ENCODE measurements at places on chromosomes 12 and 14.

DNA sequence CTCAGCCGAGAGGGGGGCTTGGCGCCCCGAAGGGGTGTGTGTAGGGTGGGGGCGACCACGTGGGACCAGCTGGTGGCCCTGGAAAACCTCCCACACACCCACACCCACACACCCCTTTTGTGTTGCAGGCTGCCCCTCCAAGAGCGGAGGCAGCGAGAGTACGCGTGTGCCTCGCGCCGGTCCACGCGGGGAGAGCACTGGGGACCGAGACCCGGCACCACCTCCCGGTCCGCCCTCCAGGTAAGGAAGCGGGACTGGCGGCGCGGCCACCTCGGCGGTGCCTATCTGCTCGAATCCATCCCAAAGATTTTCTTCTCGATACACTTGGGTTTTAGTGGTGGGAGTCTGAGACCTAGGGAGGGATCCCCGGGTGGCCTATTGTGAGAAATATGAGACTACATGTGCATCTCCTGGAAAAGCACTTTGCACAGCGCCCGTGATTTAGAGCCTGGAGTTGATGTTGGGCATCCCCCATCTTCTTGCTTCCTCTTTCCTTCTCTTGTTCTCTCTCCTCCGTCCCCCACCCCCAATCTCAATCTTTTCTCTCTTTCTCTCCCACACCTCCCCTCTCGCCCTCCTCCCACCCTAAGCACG is 393 bp downstream of the SYT1 start:
- H3K27me3 ChIP-seq: no peaks in the 10 kb centered on the region
- no peaks in the 10 kb centered on the region for H3K4me1 ChIP-seq
- H3K4me3 ChIP-seq: no peak overlapping the region
- no peak overlapping the region for H3K27ac ChIP-seq

GRCh38 chr12:64673490-64674169 is 63.3 kb downstream of the RASSF3 start:
- peak overlapping the region; percentile 69 for H3K4me3 ChIP-seq
- H3K4me1 ChIP-seq: peaks cover 78% of the 10 kb centered on the region
- no peaks in the 10 kb centered on the region for H3K36me3 ChIP-seq
- no peaks in the 10 kb centered on the region for H3K27me3 ChIP-seq
- no peak for DNase-seq
- H3K27ac ChIP-seq: peak overlapping the region; percentile 85

- H3K4me3 ChIP-seq: peak overlapping the region; percentile 78
- H3K27ac ChIP-seq: no peak overlapping the region
- H3K36me3 ChIP-seq: no peaks in the 10 kb centered on the region
- H3K27me3 ChIP-seq: peaks cover 11% of the 10 kb centered on the region
- H3K4me1 ChIP-seq: peaks cover 9% of the 10 kb centered on the region
- no peak for DNase-seq
These were observed 1.1 kb downstream of the TTC8 start for GRCh38 chr14:88825503-88825902.

GRCh38 chr14:21039585-21040369 is 2.4 kb upstream of the RNASE7 start:
- no peaks in the 10 kb centered on the region for H3K4me1 ChIP-seq
- no peak overlapping the region for H3K4me3 ChIP-seq
- no peak overlapping the region for H3K27ac ChIP-seq
- peaks cover 24% of the 10 kb centered on the region for H3K27me3 ChIP-seq
- no peak for DNase-seq

DNA sequence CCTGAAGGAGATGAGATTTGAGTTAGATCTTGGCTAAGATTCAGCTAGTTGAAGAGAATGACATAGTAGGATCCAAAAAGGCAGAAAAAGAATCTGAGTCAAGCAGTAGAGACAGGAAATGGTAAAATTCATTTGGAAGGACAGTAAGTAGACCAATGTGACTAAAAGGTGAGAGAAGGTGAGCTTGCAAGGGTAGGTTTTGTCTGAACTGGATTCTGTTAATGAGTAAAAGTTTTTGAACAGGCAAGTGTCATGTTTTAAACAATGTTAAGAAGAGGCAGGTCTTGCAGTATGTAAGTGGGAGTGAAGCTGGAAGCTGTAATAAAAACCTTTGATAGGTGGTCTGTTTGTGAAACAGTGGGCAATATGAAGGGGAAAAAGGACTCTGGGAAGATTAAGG is 58.6 kb downstream of the ACSS3 start:
- no peaks in the 10 kb centered on the region for H3K36me3 ChIP-seq
- H3K27ac ChIP-seq: no peak overlapping the region
- H3K27me3 ChIP-seq: no peaks in the 10 kb centered on the region

DNA sequence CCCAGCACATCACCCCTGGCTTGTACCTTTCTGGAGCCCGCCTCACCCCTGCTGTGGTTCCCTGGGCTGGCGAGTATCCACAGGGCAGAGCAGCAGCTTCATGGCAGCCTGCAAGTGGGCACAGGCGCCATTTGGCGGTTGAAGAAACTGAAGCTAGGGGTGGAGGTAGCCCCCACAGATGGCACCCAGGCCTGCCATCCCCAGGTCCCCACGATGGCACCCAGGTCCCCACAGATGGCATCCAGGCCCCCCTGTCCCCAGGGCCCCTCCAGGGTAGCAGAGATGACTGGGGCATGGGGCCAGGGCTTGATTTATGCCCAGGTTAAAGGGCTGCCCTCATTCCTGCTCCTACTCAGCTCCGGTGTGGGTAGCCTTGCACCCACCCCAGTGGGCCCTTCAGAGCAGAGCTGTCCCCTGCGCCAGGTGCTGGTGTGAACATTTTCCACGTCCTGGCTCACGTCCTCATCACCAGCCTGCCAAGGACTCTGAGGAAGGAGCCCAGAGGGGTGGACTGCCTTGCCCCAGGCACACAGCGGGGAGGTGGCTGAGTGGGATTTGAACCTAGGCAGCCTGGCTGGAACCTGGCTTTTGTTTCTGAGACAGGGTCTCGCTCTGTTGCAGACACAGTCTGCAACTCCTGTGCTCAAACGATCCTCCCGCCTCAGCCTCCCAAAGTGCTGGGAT is 8.7 kb downstream of the MMP17 start:
- no peak overlapping the region for H3K4me3 ChIP-seq
- no peak overlapping the region for H3K27ac ChIP-seq
- H3K27me3 ChIP-seq: peaks cover 7% of the 10 kb centered on the region
- DNase-seq: no peak
- H3K36me3 ChIP-seq: no peaks in the 10 kb centered on the region

DNA sequence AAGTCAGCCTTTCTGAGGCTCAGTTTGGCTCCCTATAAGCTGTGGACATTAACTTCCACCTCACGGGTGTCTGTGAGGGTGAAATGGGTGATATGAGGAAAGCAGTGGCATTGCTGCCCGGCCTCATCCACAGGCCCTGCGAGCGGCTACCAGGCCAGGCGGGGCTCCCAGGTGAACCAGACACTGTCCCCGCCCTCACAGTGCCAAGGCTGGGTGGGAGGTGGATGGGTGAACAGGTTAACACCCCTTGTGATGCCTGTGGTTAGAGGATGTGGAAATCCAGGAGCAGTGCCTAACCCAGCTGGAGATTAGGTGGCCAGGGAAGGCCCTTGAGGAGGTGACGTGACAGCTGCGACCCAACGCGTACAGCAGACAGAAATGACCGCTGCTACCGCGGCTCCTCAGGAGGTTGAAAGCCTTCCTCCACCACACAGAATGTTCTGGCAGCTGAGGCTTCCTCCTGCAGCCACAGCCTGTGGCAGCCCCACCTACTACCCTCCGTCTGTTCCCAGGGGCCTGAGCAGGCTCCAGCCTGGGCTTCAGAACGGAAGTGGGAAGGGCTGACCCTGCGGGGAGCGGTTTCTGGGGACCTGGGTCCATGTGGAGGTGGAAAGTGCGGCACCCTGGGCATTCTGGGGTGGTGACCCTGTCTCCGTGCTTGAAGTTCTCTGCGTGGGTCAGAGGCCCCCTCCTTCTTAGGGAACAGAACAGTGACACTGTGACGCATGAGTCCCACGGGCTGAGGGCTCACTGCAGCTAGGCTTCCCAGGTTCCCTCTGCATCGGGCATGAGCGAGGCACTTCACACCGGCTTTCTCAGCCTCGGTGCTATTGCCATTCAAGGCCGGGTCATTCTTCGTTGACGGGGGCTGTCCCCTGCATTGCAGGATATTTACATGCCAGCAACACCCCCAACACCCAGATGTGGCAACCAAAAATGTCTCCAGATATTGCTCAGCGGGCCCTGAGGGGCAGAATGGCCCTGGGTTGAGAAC is 9.7 kb downstream of the MMAB start:
- H3K4me3 ChIP-seq: no peak overlapping the region
- no peak for DNase-seq
- no peaks in the 10 kb centered on the region for H3K27me3 ChIP-seq
- no peaks in the 10 kb centered on the region for H3K4me1 ChIP-seq

DNA sequence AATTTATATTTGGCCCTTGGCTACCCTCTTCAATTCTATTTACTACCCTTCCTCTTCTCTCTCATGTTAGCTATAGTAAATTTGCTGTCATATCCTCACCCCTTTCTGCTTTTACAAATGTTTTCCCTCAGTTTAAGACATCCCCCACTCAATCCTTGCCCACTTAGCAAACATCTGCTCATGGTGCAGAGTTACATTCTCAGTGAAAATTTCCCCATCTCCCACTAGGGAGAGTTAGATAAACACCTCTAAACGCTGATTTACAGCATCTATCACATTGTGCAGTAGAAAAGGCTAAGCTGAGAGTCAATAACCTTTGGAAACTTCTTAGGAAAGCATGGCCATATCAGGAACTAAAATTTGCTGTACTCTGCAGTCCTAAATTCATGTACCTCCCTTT is 69.0 kb downstream of the DENND5B start:
- no peak overlapping the region for H3K27ac ChIP-seq
- peaks cover 1% of the 10 kb centered on the region for H3K27me3 ChIP-seq
- no peak overlapping the region for H3K4me3 ChIP-seq
- DNase-seq: no peak

DNA sequence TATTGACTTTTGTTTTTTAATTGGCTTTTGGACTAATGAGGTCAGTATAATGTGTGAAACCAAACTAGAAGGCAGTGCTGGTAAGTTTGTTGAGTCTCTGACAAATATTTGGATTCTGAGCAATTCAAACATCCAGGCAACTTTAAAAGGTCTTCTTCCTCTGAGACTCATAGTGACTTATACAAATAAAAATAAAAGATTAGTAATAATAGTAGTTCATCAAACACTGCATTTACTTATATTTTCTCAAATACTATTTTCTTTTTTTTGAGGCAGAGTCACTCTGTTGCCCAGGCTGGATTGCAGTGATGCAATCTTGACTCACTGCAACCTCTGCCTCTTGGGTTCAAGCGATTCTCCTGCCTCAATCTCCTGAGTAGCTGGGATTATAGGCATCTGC is 337.9 kb downstream of the DAD1 start:
- H3K36me3 ChIP-seq: no peaks in the 10 kb centered on the region
- H3K27ac ChIP-seq: no peak overlapping the region
- peaks cover 29% of the 10 kb centered on the region for H3K27me3 ChIP-seq
- no peak overlapping the region for H3K4me3 ChIP-seq

GRCh38 chr12:62849398-62849797 is 85.6 kb downstream of the PPM1H start:
- H3K4me1 ChIP-seq: no peaks in the 10 kb centered on the region
- H3K36me3 ChIP-seq: no peaks in the 10 kb centered on the region
- no peak for DNase-seq

DNA sequence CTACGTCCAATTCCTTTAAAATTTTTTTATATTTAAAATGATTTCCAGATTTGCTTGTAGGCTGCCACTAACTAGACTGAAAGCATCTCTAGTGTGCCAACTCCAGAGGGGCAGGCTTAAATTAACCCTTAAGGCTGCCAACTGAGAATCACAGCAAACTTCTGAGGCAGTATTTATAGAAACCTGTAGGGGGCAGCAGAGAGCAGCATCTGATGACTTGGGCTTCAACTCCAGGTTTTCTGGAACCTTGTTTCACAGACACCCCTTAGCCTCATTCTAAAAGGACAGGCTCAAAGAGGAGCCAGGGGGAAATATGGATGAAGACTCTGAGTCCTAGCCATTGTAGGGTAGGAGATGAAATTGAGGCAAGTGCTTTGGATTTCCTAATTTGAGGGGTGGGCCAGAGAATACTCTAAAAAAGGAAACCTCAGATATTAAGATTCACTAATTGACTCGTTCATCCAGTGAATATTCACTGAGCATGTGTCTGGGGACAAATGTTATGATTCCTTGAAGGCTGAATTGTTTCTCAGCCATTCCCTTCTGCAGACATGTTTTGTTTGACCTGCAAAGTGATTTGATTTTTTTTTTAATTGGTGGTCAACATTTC is 63.3 kb upstream of the HSPB8 start:
- H3K27me3 ChIP-seq: peaks cover 12% of the 10 kb centered on the region
- H3K4me3 ChIP-seq: no peak overlapping the region
- H3K4me1 ChIP-seq: no peaks in the 10 kb centered on the region
- DNase-seq: no peak
- no peak overlapping the region for H3K27ac ChIP-seq

DNA sequence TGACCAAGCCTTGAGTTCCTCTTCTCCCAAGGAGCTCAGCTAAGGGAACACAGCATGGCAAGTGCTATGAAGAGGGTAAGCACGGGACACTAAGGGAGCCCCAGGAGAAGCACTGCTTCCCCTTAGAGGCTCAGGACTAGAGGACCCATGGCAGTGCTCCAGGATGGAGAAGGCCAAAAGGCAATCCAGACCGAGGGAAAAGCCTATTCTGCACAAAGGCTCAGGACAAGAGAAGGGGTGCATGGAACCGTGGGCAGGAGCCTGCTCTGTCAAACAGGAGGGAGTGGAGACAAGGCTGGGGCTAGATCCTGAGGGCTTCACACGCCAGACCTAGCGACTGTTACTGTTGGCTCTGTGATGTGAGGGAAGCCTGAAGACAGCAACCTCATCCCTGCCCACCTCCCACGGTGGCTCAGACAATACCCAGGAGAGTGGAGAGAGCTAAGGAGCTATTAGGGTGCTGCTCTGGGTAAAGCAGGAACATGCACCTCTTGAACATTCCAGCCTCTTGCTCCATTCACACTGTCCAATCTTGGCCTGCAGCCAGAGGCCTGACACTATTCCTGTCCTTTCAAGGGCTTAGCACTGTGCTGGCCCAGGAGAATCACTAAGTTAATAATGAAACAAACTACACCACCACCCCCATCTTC is 24.2 kb downstream of the OTUB2 start:
- H3K36me3 ChIP-seq: peaks cover 27% of the 10 kb centered on the region
- peaks cover 13% of the 10 kb centered on the region for H3K4me1 ChIP-seq
- H3K4me3 ChIP-seq: no peak overlapping the region
- peak; percentile 35 for DNase-seq

DNA sequence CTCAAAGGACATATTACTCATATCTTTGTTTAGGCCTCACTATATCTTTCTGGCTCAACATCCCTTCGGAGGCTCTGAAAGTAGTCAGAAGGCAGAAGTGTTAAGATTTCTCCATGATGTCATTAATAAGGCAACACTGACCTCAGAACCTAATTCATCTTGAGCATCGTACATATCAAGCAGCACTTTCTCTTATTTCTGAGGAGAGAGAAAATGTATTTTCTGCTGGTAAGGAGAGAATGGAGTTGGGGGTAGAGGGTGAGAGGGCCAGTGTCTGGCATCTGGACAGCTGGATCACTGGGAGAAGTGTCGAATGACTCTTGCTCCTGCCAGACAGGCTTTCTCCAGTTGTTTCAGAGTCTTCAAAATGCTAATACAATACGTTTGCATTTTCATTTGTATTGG is 213.2 kb upstream of the PRICKLE1 start:
- no peak overlapping the region for H3K27ac ChIP-seq
- H3K36me3 ChIP-seq: no peaks in the 10 kb centered on the region
- no peaks in the 10 kb centered on the region for H3K4me1 ChIP-seq
- no peak for DNase-seq
- no peaks in the 10 kb centered on the region for H3K27me3 ChIP-seq
